ENCODE measurements at places on chromosomes 1 and 21. TPM values are rescaled to one million over a fixed set of nuclear protein-coding genes. Genes with fewer than 3 reads are reported as not detected.
A peak's percentile ranks its signal among the peaks of the same experiment; 100 is the strongest.

GRCh38 chr1:5976231-5976630 lies 16.0 kb downstream of the NPHP4 start:
- no peaks in the 10 kb centered on the region for H3K27me3 ChIP-seq
- H3K36me3 ChIP-seq, result peaks cover 51% of the 10 kb centered on the region
- DNase-seq, result no peak
- H3K27ac ChIP-seq, result no peak overlapping the region
- no peak overlapping the region for H3K4me3 ChIP-seq

- H3K27ac ChIP-seq, result no peak overlapping the region
- no peak for DNase-seq
- no peaks in the 10 kb centered on the region for H3K27me3 ChIP-seq
- no peaks in the 10 kb centered on the region for H3K4me1 ChIP-seq
Measured at GRCh38 chr1:152309955-152310354, 15.1 kb downstream of the FLG start.

GRCh38 chr1:27616441-27616840 lies 12.5 kb upstream of the AHDC1 start:
- H3K4me1 ChIP-seq, result peaks cover 19% of the 10 kb centered on the region
- peak; percentile 37 for DNase-seq
- H3K4me3 ChIP-seq, result no peak overlapping the region
- H3K27ac ChIP-seq, result no peak overlapping the region
- peaks cover 17% of the 10 kb centered on the region for H3K27me3 ChIP-seq
- H3K36me3 ChIP-seq, result no peaks in the 10 kb centered on the region

AJAP1 gene
- not detected for polyA plus RNA-seq

Measured in K562 (cell line).